ENCODE measurements at places on chromosomes 2 and 18.
A peak's percentile ranks its signal among the peaks of the same experiment; 100 is the strongest.

- DNase-seq: no peak
These were observed 133.1 kb downstream of the DYSF start for GRCh38 chr2:71586471-71586870.

DNA sequence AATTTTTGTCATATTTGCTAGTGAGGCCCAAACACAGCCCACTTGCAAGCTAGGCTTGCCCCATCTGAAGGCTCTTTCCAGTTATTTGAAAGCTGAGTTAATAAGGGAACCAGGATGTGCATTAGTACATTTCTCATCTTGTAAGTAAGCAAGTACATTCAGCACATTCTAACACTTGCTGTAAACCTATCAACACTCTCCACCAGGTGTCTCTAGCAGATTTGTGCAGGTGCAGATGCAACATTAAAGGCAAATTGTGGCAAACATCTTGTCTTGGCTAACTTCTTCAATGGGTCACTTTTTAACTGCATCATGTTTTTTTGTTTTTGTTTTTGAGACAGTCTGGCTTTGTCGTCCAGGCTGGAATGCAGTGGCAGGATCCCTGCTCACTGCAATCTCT, 25.3 kb upstream of the MFSD6 start:
- DNase-seq: peak; percentile 64

DNA sequence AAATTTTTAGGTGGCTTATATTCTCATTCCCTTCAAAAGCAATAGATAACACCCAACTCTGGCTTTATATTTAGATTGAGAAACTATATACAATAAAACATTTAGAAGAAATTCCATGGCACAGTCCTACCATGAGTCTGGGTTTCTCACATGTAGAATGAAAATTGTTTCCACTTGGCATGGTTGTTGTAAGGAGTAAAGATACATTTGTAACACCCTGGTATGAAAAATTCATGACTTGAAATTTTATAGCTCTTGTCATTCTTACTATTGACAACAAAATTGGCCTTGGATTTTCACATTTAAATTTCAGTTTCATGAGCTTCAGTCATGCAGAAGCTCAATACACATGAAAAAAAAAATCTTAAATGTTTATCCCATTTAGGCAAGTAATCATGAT, 92.5 kb upstream of the CBLN2 start:
- no peak for DNase-seq

DNA sequence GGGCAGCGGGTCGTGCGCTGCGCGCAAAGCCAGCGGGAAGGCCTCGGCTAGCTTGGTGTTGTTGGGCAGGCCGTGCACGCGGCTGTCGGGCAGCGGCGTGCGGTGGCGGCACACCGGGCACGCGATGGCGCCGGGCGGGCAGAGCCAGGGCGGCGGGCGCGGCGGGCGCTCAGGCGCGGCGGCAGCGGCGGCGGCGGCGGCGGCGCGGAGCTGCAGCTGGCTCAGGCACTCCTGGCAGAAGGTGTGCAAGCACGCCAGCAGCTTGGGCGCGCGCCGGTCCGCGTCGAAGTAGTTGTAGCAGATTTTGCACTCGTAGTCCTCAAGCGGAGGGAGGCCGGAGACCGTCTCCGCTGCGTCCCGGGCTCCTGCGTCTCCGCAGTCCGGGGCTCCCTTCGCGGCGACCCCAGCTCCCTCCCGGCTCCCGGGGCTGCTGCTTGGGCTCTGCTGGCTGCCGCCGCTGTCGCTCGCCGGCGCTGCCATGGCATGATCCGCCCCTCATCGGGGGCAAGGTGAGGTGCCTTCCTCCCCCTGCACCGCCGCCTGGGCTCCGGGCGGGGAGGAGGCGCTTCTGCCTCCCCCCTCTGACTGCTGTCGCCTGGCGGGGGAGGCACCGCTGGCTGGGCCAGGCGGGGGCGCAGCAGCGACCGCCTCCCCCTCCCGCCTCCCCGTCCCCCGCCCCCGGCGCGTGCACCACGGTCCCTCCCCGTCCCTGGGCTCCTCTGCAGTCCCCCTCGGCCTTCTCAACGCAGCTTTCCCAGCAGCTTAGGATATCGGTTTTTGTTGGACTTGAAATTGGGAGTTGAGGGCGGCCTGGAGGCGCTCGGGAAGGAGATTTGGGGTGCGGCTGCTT, 21.0 kb upstream of the PAX3 start:
- peak; percentile 88 for DNase-seq

GRCh38 chr2:136208682-136209420, 90.9 kb upstream of the CXCR4 start:
- DNase-seq: no peak

- DNase-seq: no peak
These were observed 334.9 kb downstream of the CYP26B1 start for GRCh38 chr2:71812736-71813135.

DNA sequence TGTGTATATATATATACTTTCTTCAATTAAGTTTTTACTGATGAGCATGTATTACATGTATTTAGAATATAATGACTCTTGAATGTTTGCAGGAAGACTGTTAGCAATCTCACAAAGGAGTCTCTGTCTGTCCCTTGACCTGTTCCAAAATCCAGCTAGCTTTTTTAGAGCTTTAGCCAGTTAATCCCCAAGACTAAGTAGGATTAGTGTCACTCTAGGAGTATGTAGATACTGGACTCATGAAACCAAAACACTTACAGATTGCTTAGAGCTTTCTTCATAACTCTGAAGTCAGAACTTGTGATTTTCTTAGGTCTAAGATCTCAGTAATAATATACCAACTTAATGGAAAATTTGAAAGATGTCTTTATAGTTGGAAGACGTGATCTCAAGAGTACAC, 2.2 kb downstream of the UBXN4 start:
- no peak for DNase-seq

DNA sequence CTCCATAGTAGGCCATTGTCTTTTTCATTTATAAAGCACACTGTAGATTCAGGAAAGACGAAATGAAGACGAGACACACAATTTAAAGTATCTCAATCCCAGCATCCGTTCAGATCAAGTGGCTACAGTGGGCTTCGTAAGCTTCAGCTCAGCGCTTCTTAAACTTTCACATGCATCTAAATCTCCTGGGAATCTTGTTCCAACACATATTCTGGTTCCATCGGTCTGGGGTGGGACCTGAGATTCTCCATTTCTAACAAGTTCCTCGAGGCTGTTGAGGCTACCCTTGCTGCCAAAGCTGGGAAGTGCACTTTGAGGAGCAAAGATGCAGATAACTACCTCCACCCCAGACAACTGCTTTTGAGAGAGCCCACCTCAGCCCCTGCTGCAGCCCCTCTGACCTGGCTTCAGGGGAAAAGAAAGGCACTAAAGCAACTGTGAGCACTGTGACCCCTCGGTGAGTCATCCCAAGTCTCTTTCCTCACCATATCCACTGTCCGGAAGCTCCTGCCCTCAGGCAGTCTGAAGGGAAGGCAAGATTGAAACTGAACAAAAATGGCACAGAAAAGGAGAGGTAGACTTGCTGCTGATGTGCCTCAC, 201.1 kb upstream of the FBXO11 start:
- no peak for DNase-seq

DNA sequence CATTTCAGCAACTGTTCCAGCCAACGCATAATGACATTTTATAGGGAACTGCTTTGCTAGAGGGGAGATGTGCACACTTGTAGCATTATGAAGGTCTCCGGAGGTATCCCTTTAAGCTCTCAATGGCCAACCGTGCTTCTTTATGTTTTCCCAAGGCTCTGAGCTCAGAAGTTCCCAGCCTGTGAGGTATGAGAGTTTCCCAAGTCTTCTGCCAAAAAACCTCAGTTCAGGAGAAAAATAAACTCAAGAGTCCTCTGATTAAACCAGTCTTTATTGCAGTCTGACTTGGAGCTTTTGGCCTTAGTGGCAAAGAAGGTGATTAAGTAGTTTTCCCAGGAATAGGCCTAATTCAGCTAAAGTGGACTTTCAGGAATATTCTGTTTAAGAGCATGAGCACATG, 35.4 kb upstream of the ZNF532 start:
- no peak for DNase-seq

- DNase-seq: no peak
These were observed 31.7 kb upstream of the ASAP2 start for GRCh38 chr2:9174771-9175437.

GRCh38 chr18:24982831-24983230, 369.1 kb downstream of the ZNF521 start:
- no peak for DNase-seq

DNA sequence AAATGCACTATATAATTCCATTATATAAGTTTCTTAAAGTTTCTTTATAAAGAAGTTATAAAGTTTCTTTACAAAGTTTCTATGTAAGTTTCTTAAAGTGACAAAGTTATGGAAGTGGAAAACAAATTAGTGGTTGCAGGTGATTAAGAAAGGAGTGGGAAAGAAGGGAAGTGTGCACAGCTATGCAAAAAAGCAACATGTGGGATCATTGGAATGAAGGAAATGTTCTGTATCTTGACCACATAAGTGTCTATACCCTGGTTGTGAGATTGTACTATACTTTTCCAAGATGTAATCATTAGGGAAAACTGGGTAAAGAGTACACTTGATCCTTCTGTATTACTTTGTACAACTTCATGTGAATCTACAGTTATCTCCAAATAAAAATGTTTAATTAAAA, 1541.1 kb downstream of the LRP1B start:
- no peak for DNase-seq

- no peak for DNase-seq
These were observed 3.3 kb upstream of the GPBAR1 start for GRCh38 chr2:218257390-218257981.

DNA sequence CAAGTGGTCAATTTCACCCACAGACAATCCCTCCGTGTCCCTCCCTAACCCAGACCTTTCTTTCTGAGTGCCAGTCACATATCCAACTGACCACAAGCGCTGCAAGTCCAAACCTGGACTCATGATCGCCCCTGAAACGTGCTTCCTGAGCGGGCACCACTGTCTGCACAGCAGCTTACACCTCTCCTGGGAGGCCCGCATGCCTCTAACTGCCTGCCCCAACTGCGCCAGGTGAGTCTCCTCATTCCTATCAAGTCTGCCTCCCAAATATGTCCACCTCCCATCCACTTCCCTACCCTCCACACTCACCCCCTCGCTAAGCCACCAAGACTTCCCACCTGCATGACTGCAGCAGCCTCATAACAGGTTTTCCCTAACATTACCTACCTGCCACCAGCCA, 33.4 kb downstream of the COL4A4 start:
- DNase-seq: no peak

DNA sequence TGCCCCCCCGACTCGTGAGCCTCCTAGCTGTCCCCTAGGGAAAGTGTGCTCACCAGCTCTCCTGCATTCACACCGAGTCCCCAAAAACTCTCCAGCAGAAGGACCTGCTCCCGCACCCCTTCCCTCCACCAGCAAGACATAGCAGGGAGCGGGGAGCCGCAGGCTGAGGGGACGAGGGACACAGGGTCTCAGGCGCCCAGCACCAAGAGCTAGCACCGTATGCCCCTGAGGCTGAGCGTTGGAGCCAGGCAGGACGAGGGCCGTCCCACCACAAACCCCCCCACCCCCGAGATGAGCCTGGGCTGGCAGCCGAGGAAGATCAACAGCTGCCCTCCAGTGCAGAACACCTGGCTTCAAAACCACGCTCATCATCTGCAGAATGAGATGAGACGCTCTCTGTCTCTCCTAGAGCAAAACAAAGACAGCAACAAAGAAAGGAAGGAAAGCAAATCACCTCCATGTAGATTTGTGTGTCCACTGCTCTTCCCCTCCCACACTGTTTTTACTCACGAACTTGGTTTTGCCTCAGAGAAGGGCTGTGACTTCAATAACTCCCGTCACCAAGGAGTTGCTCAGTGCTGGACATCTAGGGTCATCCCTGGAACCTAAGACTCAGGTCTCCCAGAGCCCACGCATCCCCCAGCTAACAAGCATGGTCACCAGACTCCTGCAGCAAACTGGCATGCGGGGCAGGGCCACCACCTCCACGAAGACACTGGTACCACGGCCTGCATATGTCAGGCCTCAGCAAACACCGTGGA, 39.7 kb upstream of the SALL3 start:
- no peak for DNase-seq

GRCh38 chr2:236712961-236713673, 143.5 kb downstream of the ACKR3 start:
- DNase-seq: no peak

DNA sequence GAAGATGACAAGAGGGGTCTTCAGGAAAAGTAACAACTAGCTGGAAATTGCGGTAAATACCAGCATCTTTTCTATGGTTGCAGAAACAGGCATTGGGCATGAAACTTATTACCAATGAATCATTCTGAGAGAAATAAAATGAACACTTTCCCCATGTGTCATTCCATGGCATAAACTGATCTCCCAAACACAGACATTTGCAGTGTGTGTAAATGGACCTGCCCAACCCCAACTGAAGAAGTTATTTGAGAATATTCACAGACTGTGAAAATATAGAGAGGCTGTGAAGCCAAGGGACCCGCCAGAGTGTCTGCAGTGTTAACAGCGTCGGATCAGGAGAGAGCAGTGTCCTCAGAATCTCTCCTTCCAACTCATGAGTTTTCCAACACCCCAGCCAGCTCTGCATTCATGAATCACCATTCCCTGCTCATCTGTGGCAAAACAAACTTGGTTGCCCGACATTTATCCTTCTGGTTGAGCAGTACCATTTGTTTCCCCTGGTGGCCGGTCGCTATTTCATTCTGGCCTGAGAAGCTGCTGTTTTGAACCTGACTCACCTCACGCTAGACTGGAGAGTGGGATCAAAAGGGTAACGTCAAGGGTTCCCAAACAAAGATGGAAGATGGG, 238.4 kb downstream of the PID1 start:
- no peak for DNase-seq

GRCh38 chr2:143176606-143177005, 47.4 kb downstream of the ARHGAP15 start:
- no peak for DNase-seq

DNA sequence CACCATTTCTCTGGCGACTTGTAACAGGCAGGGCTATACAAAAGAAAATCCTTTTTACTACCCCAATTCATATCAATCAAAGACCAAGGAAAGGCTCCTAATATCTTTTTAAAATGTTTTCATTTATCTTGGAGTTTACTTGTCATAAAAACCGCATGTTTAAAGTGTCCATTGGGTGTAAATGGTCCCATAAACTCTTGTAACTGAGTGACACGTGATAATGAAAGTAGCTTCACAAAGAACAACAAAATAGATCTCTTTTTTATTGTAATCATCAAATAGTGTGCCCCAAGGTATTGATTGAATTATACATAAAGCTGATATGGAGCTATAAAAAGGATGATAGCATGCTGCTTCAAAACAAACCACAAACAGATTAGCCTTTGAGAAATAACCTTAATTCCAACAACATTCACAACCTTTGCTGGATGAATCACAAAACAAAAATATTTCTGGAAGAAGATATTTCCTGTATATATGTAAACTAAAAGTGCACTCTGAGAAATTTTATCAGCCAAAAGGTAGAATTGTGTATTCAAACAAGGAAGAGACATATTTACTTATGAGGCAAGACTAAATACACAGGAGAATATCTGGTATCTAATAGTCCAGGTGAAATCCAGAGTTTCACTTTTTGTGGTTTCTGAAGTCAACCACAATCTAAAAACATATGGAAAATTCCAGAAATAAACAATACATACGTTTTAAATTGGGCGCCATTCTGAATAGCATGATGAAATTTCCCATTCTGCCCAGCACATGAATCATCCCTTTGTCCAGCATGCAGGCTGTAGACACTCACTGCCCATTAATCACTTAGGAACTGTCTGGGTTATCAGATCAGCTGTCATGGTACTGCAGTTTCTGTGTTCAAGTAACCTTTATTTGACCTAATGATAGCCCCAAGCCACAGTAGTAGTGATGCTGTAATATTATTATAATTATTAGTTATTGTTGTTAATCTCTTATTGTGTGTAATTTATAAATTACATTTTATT, 237.5 kb downstream of the PIK3C3 start:
- peak; percentile 44 for DNase-seq

GRCh38 chr2:121282800-121283385, 2.1 kb downstream of the TFCP2L1 start:
- no peak for DNase-seq

- DNase-seq: peak; percentile 41
These were observed 202.2 kb downstream of the TRIB2 start for GRCh38 chr2:12918835-12919445.

All from NCI-H2227 treated with DMSO at 0.1 percent for 48 hours (cell line).